ENCODE measurements at places on chromosomes 1 and 21.

DNA sequence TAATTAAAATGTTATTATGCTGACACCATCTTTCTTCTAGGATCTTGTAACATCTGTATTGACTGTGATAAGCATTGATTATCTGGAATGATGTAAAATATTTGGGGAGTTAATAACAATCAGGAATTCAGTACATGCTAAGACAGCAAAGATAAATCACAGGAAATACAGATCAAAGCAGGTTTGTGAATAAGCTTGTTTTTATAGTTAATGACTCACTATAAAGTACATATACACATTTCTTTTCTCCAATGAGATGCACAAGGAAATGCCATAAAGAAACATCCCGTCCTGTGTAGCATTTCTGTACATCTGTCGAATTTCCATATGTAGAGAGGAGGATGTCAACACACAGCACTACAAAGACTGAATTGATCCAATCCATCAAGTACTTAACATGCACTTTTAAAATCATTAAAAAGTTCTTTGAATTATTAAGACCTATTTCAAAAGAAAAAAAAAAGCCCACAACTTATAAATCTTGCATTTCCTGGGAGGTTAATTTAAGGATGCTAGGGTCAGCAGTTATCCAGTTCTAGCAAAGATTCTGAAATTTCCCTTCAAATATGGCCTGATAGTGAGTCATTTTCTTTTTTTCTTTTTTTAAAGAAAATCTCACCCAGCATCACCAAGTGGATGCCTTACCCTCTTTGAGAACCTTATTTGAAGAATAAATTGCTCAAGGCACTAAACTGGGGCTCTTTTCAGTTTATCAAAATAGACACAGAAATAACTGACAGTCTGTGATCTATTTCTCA is 243.2 kb upstream of the NR5A2 start:
- DNase-seq = no peak

- no peak for DNase-seq
These were observed 53.0 kb upstream of the CPLANE2 start for GRCh38 chr1:16289959-16290358.

GRCh38 chr1:149945206-149945605 is 8.5 kb upstream of the MTMR11 start:
- no peak for DNase-seq

- DNase-seq = no peak
These were observed 734 bp downstream of the CDK18 start for GRCh38 chr1:205505076-205505729.

- no peak for DNase-seq
These were observed 1.4 kb upstream of the CFH start for GRCh38 chr1:196650403-196650802.

- DNase-seq = no peak
These were observed 43.9 kb upstream of the ADGRL2 start for GRCh38 chr1:81756872-81757271.
